ENCODE measurements at places on chromosomes 3 and 15.

DNA sequence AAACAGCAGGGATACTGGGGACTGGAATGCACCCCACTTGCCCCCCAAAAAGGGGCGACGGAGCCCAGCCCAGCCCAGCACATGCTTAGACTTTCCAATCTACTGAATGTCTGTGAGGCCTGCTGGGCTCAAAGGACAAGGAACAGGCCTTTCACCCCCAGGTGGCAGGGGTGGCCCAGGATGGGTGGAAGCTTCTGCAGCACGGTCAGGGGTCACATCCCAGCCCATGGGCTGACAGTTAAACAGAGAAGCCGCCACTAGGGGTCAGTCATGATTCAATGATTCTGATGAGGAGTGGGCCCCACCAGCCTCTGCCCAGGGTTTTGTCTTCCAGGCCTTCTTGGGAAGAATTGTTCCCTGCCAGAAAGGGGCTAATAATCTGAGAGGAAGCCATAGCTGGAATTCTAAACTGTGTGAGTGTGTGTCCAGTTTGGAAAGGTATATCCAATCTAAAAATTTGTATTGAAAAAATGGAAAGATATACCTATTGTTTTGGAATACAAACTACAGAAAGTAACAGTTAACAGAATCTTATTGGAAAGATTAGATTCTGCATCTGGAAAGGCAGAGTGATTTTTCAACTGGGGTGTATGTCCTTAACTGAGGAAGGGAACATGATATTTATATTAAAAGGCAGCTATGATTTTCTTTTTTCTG is 2.2 kb downstream of the CHRNB4 start:
- peak; percentile 25 for DNase-seq

DNA sequence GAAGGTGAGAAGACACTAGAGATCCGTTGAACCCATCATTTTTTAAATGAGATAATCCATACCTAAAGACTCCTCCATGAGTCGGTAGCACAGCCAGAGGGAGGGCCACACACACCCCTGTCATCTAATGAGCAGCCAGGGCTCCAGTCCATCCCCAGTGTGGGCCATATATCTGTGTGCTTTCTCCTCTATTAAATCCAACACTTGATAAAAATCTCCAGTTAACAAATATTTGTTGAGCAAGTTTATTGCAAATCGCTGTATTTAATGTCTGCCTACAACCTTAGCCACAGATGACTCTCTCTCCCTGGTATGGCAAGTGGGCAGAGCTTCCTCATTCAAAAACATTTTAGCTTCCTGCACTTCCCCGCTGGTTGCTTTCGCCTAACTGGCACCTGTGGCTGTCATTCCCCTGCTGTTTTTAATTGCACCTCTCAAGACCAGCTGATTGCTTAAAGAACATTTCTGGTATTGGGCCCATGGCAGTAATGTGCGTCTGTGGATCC is 82.8 kb downstream of the SMAD3 start:
- DNase-seq = no peak

GRCh38 chr3:141331377-141332318 is 36.7 kb upstream of the ZBTB38 start:
- no peak for DNase-seq

DNA sequence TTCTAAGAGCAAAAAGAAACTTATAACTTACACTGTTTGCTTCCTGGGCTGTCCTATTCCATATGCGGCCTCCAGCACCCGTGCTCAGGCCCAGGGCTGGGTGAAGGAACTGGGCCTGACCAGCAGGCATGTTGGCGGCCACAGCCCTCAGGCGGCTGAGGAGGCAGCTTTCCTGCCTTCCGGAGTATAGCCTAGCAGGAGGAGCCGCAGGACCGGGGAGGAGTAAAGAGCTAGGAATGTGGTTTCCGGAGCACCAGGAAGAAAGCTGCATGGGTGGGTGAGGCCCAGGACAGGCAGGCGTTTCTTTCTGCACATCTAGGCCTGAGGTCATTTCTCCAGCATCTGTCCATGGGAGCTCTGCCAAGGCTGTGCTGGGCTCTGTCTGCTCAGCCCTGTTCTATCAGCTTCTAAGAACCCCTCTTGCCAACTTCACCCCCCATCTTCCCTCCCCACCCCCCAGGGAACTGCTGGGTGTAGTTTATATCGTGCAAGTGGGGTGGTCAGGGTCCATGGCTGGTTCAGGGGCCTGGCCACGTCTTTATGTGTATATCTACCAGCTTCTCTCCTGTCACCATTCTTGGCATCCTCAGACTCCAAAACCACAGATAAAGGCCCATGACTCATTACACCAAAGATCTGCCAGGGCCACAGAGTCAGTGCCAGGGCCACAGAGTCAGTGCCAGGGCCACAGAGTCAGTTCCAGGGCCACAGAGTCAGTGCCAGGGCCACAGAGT is 7.8 kb upstream of the KIF7 start:
- no peak for DNase-seq

DNA sequence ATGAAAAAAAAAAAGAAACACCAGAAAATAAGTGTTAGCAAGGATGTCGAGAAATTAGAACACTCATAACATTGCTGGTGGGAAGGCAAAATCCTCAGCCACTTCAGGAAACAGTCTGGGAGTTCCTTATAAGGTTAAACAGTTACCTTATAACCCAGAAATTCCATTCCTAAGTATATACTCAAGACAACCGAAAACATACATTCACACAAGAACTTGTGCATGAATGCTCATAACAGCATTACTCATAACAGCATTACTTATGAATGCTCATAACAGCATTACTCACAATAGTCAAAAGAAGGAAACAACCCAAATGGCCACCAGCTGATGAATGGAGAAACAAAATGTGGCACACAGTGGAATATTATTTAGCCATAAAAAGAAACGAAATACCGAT is 34.8 kb upstream of the DCP1A start:
- no peak for DNase-seq

- DNase-seq = no peak
Measured at GRCh38 chr3:95899911-95900310, 914.5 kb upstream of the EPHA6 start.

GRCh38 chr3:152056987-152057386 is 183.5 kb downstream of the SUCNR1 start:
- DNase-seq = no peak

DNA sequence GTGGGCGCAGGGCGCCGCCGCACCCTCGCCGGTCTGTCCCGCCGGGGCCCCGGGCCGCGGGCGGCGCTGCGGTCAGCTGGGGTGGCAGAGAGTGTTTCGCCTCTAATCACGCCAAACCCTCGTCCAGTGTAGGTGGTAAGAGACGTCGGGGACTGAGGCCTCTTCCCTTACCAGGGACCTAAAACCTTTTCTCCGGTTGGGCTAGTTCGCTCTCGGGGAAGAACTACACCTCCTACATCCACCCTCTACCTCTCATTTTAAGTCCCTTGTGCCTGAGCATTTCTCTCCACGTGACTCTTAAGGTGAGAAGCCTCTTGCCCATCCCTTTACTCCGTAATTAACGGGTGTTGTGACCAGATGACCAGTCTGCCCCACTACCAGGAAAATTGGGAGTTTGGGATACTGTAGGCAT is 520 bp downstream of the TMEM42 start:
- no peak for DNase-seq

GRCh38 chr15:45205192-45205591 is 17.4 kb upstream of the SHF start:
- peak; percentile 54 for DNase-seq

- DNase-seq = no peak
Measured at GRCh38 chr15:91308855-91309254, 208.8 kb downstream of the SV2B start.

- no peak for DNase-seq
Measured at GRCh38 chr15:65424683-65425082, 1.9 kb upstream of the IGDCC4 start.

GRCh38 chr15:35306361-35306981 is 221.4 kb upstream of the NANOGP8 start:
- no peak for DNase-seq

DNA sequence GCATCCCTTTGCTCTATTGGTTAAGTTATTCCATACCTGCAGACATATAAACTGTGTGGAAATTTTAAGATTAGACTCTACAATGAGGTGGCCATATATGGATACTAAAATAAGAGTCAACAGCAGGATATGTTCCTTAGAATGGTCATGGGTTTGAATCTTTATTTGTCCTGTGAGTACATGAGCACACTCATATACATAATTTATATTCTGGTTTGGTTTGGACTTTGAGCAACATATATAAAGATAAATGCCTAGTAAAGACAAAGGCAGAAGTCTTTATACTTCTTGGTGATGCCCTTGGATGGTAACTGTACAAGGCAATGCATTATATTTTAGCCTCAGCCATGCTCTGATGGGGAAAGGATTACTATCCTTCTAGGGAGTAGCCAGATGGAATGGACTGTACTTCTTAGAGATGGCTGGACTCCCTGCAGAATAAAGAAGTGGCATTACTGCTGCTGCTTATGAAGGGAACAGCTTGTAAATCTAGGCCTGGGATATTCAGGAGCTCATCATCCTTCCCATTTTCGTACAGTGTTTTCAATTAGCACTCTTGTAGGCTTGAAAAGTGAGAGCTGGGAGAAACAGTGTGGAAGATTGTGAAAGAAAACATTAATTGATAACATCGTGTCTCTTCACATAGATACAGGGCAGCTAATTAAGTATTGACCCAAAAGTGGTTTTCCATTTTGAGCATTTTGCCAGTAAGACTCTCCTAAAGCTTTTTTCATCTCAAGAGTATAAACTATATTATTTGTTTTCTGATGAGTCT is 60.4 kb downstream of the HMG20A start:
- DNase-seq = no peak

DNA sequence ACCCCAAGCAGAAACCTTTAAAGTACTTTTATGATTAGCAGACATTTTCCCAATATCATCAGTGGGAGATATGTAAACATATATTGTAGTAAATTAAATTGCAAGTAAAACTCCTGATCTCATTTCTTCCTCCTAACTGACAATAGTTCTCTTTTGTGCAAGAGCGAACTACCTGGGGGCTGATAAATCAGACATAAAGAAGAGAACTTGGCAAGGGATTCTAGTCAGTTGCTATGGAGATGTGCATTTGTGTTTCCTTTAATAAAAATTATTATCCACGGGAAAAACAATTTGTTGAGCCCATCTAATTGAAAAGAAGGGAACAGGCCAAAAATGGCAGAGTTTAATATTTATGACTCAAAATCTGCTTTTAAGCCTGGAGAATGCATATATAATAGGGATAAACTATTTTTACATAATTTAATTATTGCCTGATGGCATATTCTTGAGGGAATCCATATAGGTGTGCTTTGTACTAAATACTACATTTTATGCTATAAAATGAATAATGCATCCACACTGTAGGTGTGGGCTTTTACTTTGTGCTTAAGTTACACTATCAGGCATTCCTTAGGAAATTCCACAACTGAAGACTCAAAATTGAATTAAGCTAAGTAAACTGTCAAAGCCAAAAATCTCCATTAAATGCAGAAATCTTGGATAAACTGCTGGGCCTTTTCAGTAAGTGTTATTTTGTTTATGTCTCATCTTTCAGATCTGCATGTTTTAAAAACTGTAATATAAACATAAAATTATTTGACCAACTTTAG is 258.1 kb downstream of the ERC2 start:
- DNase-seq = no peak

- DNase-seq = no peak
Measured at GRCh38 chr3:173862701-173863100, 465.2 kb downstream of the NLGN1 start.

DNA sequence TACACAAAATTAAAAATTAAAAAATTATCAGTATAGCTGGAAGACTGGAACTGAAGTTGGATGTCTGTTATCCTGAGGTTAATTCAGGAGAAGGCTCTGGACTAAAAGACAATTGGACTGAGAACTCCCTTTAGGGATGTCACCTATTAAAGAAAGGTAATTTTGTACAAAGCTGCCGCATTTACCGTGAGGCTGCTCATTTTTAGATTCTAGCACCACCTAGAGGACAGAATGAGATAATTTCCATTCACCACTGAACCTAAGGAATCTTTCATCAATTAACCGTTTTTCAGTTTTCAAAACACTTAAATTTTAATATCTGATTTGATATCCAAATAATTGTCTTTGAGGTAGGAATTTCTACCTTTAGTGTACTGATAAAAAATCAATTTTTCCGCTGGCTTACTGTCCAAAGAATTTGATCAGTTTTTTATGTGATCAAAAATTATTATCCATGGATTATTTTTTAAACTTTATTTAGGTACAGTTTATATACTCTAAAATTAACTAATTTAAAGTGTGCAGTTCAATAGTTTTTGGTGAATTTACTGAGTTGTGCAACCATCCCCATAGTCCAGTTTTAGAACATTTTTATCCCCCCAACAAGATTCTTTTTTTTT is 106.7 kb upstream of the TNIK start:
- DNase-seq = no peak

GRCh38 chr3:30943206-30943605 is 48.7 kb upstream of the GADL1 start:
- DNase-seq = no peak
